ENCODE measurements at places on chromosomes 3 and 15.

DNA sequence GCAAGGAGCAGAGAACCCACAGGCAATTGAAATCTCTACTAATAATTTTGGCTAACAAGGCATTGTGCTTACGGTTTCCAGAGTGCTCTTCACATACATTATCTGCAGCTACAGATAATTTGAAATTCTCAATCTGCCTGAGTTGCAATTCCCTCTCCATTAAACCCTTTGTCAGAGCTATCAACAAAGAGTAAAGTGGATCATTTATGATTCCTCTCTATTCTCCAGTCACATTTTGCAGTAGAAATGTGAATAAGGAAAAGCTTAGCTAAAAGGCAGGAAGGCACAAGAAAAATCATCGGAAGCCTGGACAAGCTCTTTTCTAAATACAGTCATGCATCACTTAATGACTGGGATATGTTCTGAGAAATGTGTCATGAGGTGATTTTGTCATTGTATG lies 49.6 kb downstream of the FAM98B start:
- DNase-seq: no peak

DNA sequence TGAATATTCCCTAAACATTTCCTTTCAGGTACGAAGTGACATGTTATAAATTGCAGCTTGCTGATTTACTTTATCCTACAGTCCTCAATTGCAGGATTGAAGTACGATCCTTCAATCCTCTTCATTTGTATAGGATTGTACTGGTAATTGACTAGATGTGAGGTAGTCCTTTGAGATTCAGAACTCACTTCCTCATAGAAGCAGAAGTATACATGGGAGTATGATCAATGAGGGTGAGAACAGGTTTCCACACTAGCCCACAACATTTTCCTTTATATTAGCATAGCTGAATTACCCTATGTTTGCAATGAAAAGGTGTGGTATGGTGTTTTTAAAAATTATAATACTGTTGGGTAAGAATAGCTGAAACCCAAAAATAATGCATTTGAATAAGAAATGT lies 160.0 kb upstream of the UMPS start:
- no peak for DNase-seq

DNA sequence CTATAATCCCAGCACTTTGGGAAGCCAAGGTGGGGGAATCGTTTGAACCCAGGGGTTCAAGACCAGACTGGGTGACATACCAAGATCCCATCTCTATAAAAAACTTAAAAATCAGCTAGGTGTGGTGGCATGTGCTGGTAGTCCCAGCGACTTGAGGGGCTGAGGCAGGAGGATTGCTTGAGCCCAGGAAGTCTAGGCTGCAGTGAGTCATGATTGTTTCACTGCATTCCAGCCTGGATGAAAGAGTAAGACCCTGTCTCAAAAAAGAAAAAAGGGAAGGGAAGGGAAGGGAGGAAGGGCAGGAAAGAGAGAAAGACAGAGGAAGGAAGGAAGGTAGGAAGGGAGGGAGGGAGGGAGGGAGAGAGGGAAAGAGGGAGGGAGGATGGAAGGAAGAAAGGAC lies 133.7 kb upstream of the LRRN1 start:
- no peak for DNase-seq

DNA sequence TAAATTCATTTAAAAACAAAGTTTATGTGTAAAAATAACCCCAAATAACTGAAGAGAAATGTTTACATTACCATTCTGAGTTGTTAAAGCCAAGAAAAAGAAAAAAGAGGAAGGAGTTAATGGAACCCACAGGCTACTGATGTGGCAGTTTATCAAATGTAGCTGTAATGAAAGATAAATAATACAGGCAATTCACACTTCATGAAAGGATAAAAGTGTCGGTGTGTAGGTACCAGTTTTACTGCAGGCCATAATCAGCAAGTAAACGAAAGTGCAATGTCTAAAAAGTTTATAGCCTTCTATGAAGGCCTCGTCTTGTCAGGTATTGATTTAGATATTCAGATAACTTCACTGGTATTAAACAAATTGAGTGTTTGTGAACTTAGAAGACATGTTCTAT lies 164.6 kb downstream of the DPH6 start:
- no peak for DNase-seq

GRCh38 chr3:107676469-107677309 lies 153.9 kb downstream of the BBX start:
- no peak for DNase-seq

GRCh38 chr15:54017959-54018358 lies 39.7 kb downstream of the UNC13C start:
- no peak for DNase-seq

GRCh38 chr15:98580572-98580971 lies 67.8 kb upstream of the IGF1R start:
- DNase-seq: peak; percentile 59

- no peak for DNase-seq
Measured at GRCh38 chr3:32961189-32961715, 9.8 kb downstream of the CCR4 start.

GRCh38 chr3:138458774-138459499 lies 24.5 kb downstream of the ESYT3 start:
- DNase-seq: peak; percentile 11

GRCh38 chr3:190526787-190527762 lies 13.2 kb downstream of the IL1RAP start:
- DNase-seq: no peak

GRCh38 chr15:72229947-72230196 lies 1.1 kb downstream of the PKM start:
- no peak for DNase-seq

GRCh38 chr3:43757666-43758321 lies 67.1 kb downstream of the ABHD5 start:
- no peak for DNase-seq

DNA sequence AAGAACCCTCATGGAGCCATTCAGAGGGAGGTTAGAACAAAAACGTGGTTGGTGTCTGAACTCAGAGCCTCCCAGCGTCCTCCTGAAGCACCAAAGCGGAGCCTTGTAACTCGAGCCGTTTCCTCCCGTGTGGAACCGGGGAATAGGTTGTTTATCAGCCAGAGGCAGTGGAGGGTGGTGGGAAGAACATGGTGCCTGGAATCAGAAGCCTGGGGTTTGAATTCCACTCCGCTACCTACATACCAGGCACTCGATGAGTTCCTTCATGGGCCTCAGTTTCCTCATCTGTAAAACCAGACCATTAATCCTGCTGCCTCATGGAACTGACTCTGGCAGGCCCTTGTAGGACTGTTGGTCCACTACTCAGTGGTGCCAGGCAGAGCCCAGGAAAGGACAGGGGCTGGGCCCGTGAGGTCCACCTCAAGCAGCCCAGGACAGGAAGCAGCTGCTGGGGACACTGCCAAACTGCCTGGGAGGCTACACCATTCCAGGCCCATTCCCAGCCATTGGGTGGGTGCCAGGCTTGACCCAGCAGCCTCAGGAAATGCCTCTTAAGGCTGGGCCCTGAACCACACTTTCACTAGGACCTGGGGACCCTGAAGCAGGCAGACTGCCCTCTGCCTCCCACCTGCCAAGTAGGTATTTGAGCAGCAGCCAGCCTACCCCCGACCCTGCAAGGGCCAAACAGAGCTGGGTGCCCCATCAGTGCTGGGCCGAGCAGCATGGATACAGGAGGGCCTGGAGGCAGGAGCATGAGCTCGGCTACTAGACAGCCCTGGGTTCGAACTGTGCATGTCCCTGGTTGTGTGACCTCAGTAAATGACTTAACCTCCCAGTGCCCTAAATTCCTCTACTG lies 33.4 kb downstream of the PRKCD start:
- DNase-seq: no peak

GRCh38 chr3:17514597-17514996 lies 227.8 kb downstream of the TBC1D5 start:
- no peak for DNase-seq

DNA sequence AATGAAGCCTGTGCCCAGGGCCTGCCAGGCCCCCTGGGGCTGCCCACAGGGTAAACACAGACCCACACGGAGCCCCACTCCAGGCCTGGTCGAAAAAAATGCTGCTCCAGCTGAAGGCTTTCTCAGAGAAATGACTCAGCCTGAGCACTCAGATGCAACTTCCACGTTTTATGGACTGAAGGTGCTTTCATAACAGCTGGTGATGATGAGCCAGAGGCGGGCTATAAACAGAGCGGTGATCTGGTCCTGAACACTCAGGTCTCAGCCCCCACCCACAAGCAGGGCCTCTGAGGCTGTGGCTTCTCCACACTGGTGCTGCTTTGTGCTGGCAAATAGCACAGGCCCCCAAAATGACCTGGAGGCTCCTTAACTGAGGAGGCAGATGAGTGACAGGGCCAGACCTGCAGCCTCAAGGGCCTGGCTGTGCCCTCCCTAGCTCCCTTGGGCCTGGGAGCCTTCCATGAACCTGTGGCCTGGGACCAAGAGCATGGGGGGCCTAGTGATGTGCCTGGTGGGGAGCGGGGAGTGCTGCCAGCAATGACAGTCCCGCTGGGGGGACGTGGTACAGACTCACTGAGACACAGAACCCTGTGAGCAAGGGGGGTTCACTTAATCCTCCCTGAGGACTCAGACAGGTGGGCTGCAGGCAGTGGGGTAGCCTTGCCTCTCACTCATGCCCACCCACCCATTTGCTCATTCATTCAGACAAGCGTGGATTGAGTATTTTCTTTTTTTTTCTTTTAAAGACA lies 23.0 kb upstream of the FURIN start:
- DNase-seq: no peak

- DNase-seq: no peak
Measured at GRCh38 chr3:70736009-70736408, 423.6 kb upstream of the MDFIC2 start.

- no peak for DNase-seq
Measured at GRCh38 chr15:47812470-47812999, 95.2 kb downstream of the SEMA6D start.

- no peak for DNase-seq
Measured at GRCh38 chr3:196749125-196749524, 9.5 kb downstream of the PAK2 start.

- DNase-seq: no peak
Measured at GRCh38 chr3:167854063-167854462, 118.5 kb downstream of the SERPINI1 start.

- no peak for DNase-seq
Measured at GRCh38 chr3:188304501-188304900, 150.5 kb downstream of the LPP start.

DNA sequence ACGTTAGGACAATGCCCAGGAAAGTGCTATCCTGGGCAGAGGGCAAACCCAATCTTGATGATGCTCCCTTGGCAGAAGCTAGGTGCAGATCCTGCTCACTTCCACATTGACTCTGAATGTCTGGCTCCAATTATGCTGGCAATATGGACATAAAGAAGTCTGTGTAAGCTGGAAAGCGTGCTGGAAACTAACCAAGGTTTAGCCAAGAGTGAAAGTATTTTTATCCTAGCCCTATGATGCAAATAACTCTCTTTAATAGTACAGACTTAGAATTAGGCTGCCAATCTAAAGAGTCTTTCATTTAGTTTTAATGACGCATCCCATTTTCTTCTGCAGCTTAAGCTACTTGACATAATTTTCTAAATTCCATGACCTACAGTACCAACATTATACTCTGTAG lies 571.8 kb downstream of the TUSC7 start:
- peak; percentile 22 for DNase-seq

DNA sequence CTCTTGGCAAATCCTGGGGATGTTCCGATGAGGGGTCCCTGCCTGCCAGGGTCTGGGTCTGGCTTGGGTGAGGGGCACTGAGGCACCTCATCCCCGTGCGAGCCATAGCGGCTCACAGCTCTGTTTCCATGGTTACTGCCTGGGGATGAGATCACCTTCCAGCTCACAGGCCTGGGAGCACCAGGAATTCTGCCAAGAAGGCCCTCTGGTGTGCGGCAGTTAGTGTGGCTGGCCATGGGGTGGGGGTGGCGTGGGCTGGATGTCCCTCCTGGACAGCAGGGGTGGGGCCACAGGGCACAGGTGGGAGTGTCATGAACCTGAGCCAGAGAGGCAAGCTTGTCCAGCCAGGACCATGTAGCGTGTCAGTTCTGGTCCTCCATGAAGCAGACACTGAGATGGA lies 22.1 kb upstream of the PRR23E start:
- peak; percentile 54 for DNase-seq

DNA sequence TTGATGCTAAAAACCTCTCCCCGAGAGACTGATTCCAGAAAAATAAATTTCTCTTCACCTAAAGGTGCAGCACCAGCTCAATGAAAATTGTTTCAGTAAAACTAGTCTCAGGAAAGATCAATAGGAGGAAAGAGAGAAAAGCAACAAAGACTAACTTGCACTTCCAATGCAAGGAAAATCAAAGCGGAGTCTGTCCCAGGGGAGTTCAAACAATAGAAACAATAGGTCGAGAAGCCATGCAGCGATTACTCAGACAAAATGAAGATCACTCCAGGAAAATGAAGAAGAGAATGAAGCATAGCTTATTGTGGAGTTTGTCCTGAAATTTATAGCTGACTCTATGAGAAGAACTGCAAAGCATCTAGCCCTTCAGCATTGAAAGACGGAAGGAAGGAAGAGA lies 105.1 kb upstream of the FRMD4B start:
- DNase-seq: no peak

GRCh38 chr3:179701176-179701827 lies 48.5 kb downstream of the USP13 start:
- no peak for DNase-seq

DNA sequence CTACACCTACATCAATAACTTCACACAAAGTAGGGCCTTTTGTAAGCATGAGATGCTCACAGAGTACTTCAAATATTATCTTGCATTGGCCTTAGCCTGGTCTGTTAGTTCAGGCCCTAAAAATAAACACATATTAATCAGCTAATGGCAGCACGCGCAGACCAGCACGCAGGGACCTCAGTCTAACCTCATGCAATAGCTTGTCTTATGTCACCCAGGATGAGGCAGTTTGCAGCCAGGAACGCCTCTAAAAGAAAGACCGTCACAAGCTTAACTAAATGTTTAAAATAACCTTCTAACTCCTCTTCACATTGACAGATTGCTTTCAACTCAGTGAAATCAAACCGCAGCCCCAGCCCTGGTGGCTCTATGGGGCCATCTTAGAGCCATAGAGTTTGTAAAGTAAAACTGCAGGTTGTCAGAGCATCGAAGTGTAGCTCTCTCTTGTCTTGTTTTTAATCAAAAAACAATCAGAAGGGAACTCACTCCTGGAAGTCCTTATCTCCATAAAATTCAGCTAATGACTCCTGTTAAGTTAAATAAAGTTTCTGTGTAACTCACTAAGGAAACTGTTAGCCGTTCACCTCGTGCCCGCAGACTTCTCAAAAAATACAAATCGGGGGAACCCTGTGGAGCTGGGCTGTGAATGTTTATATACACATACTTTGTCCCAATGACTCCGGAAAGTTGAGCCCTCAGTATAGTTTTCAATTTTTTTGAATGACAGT lies 212.6 kb downstream of the CDIN1 start:
- no peak for DNase-seq

All from right hindlimb (tissue), 1 donor.